ENCODE measurements at places on chromosomes 7 and 10. TPM values are rescaled to one million over a fixed set of nuclear protein-coding genes. Genes with fewer than 3 reads are reported as not detected.
A peak's percentile ranks its signal among the peaks of the same experiment; 100 is the strongest.

DNA sequence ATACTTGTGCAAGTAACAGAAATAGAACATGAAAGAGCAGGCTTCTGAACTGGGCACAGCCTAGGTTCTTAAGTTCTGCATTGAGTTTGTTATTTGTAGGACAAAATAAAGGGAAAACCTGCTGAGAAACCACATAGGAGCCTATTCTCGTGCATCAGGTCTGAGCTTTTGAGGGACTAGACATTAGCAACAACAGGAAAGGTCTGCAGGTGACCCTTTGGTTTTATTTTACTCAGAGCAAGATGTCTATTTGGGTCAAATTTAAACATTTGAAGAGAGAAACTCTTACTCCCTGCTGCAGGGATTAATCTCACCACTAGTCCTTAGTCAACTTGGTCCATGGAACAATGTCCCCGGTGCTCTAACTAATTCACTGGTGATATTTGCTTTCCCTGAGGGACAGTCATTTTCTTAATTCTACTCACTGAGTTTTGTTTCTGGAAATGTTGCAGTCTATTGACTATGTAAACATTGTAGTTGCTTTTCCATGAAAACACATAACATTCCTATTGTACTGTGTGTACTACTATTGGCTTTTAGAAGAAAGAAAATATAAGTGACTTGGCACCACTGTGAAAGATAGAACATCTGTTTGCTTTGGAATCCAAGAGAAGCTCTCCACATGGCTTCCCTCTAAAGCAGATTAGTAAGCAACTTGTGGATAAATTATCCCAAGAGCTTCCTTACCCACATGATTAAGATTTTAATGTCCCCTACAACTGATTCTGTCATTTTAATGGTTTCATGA, 108.2 kb downstream of the CHRM2 start:
- no peak for DNase-seq

GRCh38 chr10:107019154-107019553, 145.4 kb downstream of the SORCS1 start:
- DNase-seq, result no peak

GRCh38 chr7:6442114-6442513, 5.6 kb downstream of the DAGLB start:
- peak; percentile 40 for DNase-seq

DNA sequence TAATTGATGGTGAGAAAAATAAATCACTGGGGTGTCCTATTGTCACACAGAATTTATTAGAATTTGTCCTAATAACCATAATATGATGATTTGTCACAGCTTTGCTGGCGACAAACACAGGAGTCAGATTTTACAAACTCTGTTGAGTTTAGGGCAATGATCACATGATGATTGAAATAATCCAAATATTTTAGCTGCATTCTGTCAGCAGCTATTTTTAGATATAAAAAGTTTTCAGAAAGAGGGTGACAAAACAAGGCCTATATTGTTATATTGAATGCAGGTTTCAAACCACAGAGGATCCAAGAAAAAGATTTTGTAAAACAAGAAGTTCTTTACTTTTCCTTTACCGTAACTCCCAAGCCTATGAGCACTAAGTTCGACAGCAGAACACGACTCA, 178.8 kb downstream of the ADAM12 start:
- no peak for DNase-seq

GRCh38 chr7:120995654-120996053, 7.1 kb downstream of the CPED1 start:
- no peak for DNase-seq

- peak; percentile 37 for DNase-seq
These were observed 1.4 kb downstream of the CLEC5A start for GRCh38 chr7:141945356-141945755.

The SLC12A9 gene
- total RNA-seq, result 11.3 TPM

DNA sequence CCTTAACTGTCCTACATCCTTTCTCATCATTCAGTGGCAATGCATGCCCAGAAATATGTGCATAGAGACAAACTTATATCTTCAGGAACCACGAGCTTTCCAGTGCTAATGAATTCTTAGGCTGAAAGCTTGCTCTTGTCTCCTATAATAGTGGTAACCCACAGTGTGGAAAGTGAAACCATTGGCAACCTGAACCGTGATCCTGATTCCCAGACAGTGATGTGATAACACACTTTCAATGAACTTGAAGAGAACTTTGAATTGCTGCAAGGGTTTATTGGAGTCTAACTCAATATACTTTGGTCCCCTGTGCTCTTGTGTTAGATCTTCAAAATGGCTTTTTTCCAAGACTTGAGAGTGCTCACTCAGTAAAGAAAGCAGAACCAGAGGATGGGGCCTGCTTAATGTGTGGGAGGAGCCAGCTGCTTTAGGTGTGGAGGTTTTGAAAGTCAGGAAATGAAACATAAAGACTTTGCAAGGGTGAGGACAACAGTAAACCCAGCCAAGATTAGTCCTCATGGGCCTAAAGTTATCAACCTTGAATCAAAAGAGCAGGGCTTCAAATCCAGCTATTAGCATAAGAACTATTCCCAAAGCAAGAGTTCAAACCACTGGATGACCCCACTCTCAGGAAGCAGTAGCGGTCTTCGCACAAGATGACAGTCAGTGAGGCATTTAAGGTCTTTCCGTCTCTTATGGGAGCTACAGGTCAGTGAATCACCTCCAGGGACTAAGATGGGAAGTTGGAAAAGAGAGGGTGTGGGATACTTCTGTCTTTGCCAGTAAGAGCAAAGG, 332.4 kb upstream of the NRP1 start:
- no peak for DNase-seq

DNA sequence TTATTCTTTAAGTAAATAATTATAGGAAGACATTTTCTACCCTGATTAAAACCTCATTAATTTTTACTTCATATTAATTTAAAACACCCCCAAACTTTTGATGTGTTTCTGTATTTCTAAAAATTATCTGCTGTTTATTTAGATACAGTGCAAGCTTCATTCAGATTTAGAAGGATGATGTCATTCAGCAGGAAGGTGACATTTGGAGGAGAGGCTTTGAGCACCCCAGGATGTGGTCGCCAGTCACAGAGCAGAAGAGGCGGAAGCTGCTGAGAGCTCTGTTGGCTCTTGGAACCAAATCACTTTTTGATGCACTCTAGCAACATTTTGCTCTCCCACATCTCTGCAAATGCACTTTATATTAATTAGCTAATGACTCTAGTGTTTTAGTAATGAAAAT, 233.9 kb upstream of the CACNA2D1 start:
- DNase-seq, result peak; percentile 77

DNA sequence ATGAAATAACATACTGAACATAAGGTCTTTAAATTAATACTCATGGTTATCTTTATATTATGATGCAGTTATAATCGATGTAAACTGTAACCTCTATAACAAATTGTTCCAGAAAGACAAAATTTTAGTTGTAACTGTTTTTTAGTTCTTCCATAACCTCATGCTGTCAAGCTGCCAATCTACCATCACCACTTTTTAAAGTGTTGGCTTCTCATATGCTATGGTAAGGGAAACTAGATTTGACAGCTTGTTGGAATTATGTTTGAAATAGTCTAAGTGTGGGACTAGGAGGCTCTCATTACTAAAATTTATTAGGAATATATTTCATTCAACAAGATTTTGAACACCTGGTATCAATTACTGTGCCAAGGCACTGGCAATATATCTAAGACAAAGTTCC, 105.4 kb downstream of the NRBF2 start:
- no peak for DNase-seq

The SNX10 gene
- 51.1 TPM for total RNA-seq

- no peak for DNase-seq
These were observed 164.7 kb downstream of the CAMK1D start for GRCh38 chr10:12513775-12514673.

The OR2A42 gene
- not detected for total RNA-seq

GRCh38 chr7:111953611-111954010, 252.6 kb downstream of the DOCK4 start:
- DNase-seq, result peak; percentile 13

DNA sequence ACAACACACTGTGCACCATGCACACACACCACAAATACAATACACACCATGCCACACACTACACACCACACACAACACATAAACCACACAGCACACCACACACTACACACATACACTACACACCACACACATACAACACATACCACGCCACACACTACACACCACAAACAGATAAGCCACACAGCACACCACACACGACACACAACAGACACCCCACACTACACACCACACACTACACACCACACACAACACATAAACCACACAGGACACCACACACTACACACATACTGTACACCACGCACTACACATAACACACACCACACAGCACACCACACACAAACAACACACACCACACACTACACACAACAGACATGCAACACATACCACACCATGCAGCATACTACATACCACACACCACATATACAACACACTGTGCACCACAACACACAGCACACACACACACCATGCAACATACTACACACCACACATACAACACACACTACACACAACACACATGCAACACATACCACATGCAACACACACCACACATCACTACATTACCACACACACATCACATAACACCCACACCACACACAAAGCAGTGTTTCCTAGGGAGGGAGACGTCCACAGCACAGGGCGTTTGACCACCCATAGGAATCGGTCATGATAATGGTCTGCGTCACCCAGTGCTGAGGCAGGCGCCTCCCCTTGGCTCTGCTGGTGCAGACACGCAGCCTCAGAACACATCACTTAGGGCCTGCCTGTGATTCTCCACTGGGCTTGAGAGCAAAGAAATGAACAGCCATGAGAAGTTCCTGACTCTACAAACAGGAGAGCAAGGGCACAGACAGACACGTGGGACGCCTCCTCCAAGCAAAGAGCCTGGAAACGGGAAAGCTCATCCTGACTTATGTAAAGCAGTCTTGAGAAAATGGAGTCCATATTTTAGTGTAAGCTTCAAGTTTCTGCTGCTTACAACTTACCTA, 458.3 kb downstream of the PTPRN2 start:
- no peak for DNase-seq

GRCh38 chr7:24701261-24702235, 55.7 kb downstream of the GSDME start:
- DNase-seq, result no peak

DNA sequence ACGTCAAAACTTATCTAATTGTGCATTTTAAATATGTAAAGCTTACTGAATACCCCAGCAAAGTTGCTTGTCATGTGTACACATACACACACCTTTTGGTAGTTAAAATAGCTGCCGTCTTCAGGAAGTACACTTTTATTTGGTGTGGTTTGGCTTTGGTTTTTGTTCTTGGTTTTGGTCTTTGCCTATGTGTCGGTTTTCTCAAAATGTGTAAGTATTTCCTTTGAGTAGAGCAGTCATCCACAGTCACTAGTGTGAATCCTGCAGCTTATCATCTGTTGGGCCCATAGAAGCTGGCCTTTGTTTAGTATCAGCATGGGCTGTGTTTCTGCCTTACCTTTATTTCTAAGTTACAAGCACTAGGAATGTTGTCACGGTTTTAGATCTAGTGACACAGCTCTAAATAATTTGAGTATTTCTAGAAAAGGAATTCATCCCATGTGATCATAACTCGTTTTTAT, 35.3 kb downstream of the NET1 start:
- peak; percentile 44 for DNase-seq

GRCh38 chr7:150435390-150436073, 14.9 kb upstream of the GIMAP8 start:
- DNase-seq, result no peak

DNA sequence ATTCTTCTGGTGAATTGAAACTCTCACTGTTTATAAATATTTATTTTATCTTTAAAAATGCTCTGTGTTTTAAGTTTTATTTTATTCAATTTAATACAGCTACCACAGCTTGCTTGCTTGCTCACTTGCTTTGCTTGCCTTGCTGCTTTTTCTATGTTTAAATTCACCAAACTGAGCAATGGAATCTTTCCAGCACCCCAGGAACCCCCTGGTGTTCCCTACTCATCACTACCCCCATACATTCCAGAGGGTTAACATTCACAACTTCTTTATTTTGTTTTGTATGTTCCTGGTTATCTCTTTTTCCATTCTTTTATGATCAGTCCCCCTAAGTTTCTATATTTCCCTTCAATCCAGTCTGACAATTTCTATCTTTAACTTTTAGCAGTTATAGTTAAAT, 166.5 kb upstream of the COL1A2 start:
- DNase-seq, result no peak

The GDI2 gene
- 288 TPM for total RNA-seq

The SUN3 gene
- 0.95 TPM for total RNA-seq

GRCh38 chr10:122164815-122165483, 106.1 kb upstream of the BTBD16 start:
- no peak for DNase-seq

The ZNF107 gene
- total RNA-seq, result 12.9 TPM

DNA sequence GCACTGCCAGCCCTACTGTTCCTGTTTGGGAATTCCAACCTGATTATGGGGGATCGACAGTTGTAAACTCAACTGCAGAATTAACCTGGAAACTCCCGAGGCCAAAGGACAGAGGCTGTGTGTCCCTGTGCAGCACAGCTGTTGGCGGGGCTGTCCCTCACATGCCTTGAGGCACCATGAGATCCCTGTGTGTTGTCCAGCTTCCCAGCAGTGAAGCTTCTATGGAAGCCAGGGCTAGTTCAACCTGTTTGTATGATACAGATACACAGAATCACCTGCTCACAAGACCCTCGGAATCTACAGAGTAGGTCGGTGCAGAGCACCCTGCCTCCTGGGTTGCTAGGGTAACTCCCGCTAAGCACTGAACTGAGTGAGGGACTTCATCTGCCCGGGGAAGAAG, 61.0 kb upstream of the EFCAB10 start:
- no peak for DNase-seq

- DNase-seq, result no peak
These were observed 203.6 kb upstream of the NPSR1 start for GRCh38 chr7:34454381-34454780.

GRCh38 chr7:111272092-111272491, 181.2 kb downstream of the LRRN3 start:
- no peak for DNase-seq

DNA sequence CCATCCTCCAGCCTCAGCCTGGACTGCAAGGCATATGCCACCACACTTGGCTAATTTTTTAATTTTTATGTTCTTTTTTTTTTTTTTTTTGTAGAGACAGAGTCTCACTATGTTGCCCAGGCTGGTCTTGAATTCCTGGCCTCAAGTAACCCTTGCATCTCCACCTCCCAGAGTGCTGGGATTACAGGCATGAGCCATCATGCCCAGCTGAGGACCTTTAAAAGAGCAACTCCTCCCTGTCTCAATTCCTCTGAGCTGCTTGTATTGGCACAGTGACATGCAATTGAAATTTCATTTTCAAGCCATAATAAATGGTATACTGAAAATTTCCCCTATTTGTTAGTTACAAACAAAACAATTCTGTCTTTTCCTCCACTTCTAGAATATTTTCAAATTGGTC, 19.5 kb downstream of the DNAJB9 start:
- no peak for DNase-seq

The GPRIN2 gene
- total RNA-seq, result not detected

- no peak for DNase-seq
These were observed 299.0 kb downstream of the HGF start for GRCh38 chr7:81470724-81471379.

DNA sequence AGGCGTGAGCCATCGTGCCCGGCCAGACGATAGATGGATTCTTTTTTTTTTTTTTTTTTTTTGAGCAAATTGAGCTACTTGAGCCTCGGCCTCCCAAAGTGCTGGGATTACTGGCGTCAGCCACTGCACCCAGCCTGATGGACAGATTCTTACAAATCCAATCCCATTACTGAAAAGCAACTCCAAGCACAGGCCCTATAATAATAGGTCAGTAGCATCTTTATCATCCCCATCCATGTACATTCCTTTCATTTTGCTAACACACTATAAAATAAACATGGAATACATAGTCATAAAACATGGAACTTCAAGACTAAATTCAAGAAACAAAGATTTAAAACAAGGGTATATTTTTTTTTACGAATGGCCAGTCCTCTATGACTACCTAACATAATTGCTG, 16.0 kb upstream of the RSBN1L start:
- no peak for DNase-seq

- DNase-seq, result no peak
These were observed 113.6 kb upstream of the NFE2L3 start for GRCh38 chr7:26038201-26038990.
